ENCODE measurements at places on chromosomes 2 and 18.
A peak's percentile ranks its signal among the peaks of the same experiment; 100 is the strongest.

GRCh38 chr2:102585847-102586404 lies 33.4 kb upstream of the SLC9A2 start:
- no peak for DNase-seq

DNA sequence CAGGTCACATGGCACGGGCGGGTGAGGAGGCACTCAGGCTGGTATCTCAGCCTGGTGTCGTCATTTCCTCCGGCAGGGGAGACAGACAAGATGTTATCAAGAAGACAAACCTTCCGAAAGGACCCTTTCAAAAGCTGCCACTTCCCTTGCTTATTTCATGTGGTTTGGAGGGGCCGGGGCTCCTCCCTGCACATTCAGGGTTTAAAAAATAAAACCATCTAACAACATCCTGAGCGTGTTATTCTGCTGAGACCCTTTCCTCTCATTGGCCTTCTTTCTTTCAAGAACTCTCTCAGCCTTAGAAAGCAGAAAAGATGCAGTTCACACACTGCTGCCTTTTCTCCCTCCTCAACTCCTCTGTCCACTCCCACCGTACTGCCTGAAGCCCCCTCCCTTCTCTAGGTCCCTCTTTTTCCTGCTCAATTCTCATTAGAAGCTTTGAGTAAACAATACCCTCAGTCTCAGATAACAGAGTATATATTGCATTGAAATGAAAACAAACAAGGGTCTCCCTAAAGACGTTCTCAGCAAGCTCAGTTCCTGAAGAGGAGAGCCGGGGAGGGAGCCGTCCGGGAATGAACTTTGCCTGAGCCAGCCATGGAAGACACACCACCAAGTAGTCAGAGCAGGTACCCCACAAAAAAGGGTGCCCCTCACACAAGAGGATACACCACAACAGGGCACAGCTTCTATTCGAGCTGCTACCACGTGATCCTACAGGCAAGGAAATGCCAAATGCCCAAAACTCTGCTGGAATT lies 9.7 kb downstream of the SMAD7 start:
- peak; percentile 77 for DNase-seq

DNA sequence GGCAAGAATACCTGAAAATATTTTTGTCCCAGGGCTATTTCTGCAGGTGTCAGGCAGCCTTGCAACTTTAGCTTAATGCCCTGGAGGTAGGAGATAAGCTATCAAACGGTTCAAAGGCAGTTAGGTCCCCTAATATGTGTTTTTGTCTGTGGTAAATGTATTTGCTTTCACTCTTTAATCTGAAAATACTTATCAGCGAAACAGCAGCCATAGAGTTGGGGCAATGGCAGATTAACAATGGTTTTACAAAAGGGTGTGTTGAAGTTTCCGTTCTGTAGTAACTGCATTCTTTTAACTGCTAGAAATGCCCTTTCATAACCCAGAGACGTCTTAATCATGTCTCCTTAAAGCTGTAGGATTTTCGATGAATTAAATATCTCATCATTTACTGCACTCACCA lies 265.0 kb upstream of the TRIB2 start:
- DNase-seq = no peak

GRCh38 chr2:208948073-208948472 lies 475.8 kb upstream of the MAP2 start:
- DNase-seq = no peak

- DNase-seq = no peak
Observed at GRCh38 chr18:55096263-55096951, 137.1 kb upstream of the CCDC68 start.

- no peak for DNase-seq
Observed at GRCh38 chr2:215410932-215411285, 25.0 kb downstream of the FN1 start.

DNA sequence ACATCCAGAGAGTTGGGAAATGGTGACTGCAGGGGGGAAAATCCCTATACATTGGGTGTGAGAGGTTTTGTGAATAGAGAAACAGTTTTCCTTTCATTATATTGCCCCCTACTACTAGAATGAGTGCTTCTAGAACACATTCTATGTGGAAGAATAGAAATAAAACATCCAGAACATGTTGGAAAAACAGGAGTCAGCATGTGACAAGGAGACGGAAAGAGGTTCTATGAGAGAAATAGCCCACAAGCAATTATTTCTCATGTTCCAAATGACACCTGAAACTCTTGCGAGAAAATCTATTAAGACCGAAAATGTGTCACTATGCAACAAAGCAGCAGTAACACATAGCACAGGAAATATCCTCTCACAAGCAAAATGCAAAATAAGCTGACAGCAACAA lies 202.7 kb upstream of the SPOPL start:
- no peak for DNase-seq

DNA sequence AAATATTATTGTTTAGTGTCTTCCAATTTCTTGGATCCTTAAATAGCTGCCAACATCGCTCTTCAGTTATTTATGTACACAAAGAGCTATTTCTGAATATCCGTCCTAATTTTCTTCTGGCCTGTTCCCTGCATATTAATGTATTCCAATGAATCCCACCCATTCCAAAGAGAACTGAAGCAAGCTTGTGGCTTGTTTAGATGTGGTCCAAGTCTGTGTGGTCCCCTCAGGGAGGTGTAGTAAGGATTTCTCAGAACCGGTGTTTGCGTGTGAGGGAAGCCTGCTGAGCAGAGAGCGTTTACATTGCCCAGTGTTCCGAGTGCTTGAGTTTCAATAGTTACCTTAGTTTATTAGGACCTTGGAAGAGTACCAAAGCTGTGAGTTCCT lies 25.1 kb upstream of the IL1R1 start:
- no peak for DNase-seq

- no peak for DNase-seq
Observed at GRCh38 chr2:169721016-169721415, 12.6 kb upstream of the KLHL23 start.

- DNase-seq = peak; percentile 83
Observed at GRCh38 chr2:96537066-96537733, 648 bp downstream of the ARID5A start.

DNA sequence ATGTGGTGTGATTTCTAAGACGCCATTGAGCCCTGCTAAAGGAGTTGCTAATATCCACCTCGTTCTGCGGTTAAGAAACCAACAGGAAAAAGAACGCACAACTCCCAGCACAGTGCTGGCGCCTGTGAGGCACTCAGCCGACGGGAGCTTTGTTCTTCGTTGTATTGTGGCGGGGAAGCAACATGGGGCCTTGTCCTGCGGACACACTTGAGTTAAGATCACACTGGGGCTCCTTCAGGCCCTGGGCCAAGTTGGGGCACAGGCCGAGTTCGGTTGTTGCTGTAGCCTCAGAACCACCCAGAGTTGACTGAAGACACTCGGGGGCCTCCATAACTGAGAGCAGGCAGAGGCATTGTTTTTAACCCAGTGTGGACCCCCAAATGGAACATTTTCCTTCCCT lies 30.6 kb upstream of the CD8A start:
- DNase-seq = no peak

DNA sequence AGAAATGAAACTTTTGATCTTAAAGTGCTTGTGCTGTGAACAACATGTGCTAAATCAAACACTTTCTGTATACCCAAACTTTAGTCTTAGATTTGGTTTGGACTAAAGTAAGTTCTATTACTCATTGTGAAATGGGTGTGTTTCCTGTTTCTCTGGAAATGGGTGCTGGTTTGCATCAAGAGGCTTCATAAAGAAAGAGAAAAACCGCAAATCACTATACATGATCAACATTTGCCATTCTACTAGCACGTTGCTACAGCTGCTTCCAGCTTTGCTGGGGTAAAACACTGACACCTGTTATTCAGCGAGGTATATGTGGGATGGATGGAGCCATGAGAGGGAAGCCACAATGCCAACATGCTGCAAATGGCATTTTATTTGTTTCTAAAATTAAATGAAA lies 547.0 kb upstream of the ACVR2A start:
- DNase-seq = no peak

GRCh38 chr2:10331027-10331701 lies 28.5 kb downstream of the HPCAL1 start:
- peak; percentile 59 for DNase-seq

DNA sequence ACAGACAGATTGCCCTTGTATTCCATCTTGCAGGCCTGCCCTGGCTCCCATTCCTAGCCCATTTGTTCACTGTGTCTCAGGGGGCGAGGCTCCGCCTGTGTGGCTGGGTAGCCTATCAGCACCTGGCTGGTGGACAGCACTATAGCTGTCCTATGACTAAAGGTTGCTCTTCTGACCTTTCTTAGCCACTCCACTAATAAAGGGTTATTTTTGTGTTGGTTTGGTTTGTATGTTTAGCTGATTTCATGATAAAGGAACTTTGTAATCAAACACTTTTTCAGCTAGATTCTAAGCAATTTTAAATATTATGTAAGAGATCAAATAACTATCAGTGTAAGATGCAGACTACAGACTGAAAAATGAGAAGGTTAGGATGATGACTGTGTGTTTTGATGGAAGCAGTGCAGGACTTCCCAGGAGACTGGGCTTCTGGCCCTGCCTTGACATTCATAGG lies 72.2 kb downstream of the CRIM1 start:
- no peak for DNase-seq

DNA sequence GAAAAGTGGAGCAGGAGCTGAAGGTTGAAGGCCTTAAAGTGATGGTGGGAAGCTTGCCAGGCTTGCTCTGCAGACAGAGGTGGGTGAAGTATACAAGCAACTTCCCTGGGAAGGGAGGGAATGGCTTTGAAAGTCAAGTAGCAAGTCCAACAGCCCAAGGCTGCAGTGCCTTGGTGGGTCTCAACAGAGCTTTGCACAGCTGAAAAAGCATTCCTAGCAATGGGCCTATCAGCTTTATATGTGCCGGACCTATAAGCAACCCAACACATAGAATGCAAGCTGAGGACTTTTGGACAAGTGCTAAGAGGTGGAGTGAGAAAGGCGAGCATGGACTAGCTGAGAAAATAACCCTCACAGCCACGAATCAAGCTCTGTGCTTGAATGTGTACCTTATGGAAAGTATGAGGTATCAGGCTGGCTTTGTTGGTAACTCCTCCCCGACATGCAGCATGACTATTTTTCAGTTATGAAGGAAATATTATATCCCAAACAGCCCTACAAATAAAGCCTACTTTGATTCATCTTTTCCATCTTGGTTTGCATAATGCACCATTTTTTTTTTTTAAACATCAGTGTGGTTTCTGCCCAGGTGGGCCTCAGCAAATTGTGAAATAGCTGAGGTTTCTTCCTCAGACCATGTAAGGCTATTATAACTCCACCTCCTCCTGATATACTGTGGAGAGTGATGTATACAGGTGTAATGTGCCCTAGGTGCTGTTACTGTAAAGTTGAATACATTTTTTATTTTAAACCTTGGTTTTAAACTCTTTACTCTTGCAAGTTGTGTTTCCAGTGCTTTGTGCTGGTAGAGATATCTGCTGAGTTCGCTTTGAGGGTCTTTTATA lies 241.4 kb upstream of the CXCR4 start:
- no peak for DNase-seq

DNA sequence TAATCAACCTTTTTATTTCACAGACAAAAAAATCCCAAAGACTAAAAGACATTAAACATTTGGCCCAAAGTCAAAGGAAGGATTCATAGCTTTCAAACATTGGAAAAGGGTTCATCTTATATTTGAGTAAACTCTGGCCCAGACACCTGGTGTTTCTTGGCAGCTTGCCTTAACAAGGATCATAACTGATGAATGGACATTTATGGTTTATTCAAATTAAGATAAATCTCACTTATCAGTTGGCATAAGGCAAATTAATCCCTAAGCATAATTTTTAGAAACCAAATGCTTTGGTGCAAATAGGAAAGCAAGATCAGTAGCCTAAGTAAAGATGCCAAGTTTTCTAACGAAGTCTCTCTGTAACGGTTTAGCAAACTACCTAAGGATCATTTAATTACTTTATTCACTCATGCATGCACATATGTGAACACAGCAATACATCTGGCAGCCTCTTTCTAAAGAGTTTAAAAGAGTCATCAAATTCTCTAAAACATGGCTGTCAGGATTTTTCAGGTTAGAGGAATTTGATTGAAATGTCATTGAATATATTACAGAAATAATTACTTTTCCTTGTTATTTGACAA lies 323.4 kb upstream of the RBMS1 start:
- no peak for DNase-seq

DNA sequence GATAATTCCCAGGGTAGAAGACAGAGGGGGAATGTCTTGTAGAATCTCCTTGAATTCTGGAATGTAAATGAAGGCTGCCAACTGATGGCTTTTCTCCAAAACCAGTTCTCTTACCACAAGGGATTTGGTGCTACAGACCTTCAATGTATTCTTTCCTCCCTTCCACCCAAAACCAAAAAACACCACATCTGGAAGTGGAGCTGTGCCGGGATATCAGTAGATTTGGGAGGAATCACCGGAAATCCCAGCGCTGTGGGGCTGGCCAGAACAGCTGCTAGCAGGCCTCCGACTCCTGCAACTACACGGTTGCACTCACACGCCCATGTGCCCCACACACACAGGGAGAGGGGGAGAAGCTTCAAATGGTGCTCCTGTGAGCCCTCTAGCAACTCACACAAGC lies 45.7 kb downstream of the RPL31 start:
- no peak for DNase-seq

DNA sequence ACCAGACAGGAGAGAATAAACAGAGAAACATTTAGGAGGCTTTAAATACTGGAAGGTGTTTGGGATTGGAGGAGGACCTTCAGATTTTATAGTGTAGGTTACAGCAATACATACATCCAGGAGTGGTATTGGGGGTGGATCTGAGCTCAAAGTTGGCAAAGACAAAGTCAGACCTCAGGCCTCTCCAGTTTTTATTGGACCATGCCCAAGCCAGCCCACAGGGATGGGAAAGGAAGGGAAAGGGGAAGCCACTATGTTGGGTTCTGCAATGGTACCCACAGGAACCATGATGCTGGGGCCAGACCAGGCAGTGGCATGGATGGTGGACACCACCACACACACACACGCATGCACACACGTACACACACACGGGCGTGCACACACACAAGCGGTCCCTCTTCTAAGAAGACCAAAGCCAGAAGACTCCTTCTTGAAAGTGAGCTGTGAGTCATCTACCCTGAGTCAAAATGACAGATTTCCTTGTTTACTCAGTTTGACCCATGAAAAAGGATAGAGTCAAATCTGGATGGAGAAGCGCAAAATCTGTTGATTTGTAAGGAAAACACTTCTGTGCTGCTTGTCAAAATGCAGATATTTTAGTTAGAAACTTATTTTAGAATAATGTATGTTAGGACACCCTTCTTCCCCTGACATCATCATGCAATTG lies 87.9 kb downstream of the TRABD2A start:
- DNase-seq = no peak

DNA sequence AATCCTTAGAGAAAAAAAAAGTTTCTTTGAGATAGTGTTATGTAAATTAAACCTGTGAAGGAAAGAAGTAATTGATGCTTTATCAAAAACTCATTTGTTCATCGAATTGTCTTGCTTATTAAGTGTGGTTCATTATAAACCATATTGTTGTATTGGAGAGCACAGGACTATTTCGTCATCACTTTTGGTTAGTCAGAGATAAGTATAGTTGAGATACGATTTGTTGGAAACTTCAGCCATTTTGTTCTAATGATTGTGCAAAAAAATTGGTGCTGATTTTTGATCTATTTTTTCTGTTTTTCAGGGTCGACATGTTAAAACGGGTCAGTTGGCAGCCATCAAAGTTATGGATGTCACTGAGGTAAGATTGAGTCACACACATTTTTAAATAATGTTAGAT lies 92.9 kb downstream of the MAP4K4 start:
- no peak for DNase-seq

GRCh38 chr2:84776011-84776410 lies 104.9 kb downstream of the TRABD2A start:
- DNase-seq = no peak
